Fibroblast of skin of right quadriceps (primary cell): ENCODE measurements at places on chromosomes 2 and 18.

DNA sequence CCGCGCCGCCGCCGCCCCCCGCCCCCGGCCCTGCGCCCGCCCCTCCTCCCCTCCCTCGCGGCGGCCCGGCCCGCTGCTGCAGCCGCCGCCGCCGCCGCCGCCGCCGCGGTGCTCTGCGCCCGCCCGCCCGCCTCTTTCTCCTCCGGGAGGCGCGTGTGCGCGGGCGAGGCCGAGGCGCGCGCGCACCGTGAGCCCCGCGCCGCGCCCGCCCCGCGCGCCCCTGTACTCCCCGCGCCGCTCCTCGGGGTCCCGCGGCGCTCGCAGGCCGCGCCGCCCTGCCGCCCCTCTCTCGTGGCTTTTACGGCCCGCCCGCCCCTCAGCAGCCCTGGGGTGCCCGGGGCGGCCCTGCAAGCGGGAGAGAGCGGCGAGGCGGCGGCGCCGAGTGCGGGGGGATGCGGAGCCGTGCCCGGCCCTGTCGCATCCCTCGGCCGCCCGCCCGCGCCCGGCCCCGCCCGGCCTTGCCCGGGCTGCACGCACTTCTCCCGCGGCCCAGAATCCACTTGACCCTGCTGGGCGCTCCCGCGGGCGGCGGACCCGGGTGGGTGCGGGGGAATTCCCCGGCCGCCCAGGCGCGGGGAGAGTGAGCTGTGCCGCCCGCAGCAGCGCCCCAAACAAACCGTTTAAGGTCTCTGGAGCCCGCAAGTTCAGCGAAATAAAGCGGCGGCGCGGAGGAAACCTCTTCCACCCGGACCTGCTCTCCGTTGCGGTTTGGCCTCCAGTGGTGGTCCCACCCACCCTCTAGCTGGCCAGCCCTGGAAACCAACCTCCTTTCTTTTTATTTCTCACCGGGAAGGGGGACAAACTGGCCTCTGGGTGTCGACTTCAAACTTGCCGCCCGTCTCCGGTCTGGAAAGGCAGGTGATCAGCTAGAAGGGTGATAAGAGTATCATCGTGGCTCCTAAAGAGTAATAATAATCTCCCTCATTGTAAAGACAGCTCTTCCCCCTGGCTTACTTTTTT is 37.4 kb downstream of the AFF3 start:
- DNase-seq = peak; percentile 34

GRCh38 chr2:56335101-56335500 is 151.3 kb downstream of the CCDC85A start:
- peak; percentile 21 for DNase-seq

GRCh38 chr2:33477473-33478468 is 1.3 kb downstream of the RASGRP3 start:
- DNase-seq = no peak

- peak; percentile 48 for DNase-seq
These were observed 1.7 kb upstream of the GATA6 start for GRCh38 chr18:22167471-22168241.

DNA sequence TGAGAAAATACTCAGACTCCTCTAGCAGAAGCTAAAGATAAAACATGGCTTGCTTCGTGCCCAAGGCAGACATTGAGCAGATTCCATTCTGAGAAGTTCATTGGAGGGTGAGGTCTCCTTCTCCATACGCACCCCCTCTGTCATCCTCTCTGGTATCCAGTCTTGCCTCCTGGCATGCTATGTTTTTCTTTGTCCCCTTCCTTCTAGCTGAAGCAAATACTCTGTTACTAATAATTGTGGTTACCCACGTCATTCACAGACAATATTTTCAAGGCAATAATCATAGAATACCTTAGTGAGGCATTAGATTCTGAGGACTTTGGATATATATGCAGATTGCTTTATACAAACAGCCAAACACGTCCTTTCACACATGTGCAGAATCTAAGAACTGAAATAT is 66.2 kb upstream of the KLF7 start:
- peak; percentile 94 for DNase-seq

GRCh38 chr2:234463626-234464290 is 33.1 kb downstream of the ARL4C start:
- no peak for DNase-seq

DNA sequence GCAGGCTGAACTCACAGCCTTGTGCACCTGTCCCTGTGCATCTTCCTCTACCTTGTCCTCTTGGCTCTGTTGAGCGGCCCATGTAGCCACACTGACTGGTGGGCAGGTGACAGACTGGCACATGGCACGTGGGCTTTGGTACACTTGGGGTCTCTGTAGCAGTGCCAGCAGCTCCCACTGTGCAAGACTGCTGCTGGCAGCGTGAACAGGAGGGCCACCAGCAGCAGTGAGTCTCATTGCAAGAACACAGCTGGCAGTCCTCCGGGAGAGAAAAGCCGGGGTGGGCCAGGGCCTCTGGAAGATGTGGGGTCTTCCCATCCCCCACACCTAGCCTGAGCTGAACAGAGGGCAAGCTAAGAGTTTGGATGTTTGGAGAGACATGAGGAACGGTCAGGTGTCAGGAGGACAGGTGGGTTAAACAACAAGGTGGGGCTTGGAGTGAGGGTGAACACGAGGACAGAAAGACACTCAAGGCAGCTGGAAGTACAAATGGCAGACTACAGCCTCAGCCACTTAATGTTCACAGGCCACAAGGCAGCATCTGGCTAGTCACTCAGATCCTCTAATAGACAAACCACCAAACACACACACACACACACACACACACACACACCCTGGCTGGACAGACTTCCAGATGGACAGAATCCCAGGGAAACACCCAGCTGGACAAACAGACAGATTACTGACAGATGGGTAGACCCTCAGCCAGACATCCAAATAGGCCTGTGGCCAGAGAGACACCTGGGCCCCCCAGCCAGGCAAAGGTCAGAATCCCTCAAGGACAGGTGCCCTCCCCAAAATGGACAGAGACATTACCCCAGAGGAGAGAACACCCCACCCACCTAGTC is 2.3 kb upstream of the PTPN18 start:
- DNase-seq = no peak

- no peak for DNase-seq
These were observed 93.5 kb downstream of the FAM124B start for GRCh38 chr2:224308272-224308911.

DNA sequence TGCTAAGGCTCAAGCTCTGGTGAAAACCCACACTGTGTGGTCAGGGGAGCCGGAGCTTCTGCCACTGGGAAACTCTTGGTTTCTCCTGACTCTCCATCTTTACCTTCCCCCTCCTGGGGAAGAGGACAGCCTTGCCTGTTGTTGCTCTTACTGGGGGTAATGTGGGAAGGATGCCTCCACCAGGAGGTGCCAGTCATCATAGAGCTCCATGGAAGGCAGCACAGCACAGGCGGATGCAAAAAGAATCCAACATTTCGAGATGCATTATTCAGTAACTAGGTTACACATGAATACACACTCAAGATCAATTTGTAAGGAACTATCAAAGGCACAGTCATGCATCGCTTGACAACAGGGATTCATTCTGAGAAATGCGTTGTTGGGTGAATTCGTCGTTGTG is 322.6 kb downstream of the AFF3 start:
- no peak for DNase-seq

- DNase-seq = no peak
These were observed 804.5 kb downstream of the TDRD15 start for GRCh38 chr2:21928292-21928691.

DNA sequence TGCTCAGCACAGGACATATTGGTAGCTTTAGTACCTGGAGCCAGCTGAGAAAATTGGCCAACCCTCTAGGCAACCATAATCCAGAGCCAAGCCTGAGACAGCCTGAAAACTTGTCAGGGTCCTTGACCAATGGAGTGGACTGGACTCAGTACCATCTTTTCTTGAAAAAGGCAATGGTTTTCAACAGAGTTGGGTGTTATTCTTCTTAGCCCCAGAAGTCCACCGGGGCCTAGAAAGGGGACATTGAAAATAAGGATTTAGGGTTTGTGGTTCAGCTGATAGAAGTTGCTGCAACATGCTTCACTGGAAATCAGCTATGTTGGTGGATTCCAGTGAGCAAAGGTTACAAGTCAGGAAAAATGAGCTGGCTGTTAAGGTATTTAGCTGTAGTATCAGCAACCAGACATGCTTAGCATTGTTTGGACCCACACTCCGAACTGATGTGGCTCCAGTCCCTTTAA is 22.1 kb upstream of the CNOT11 start:
- DNase-seq = no peak

- peak; percentile 78 for DNase-seq
These were observed 66.3 kb upstream of the GLI2 start for GRCh38 chr2:120669121-120669952.

GRCh38 chr2:98333922-98334321 is 12.3 kb upstream of the CNGA3 start:
- peak; percentile 36 for DNase-seq

GRCh38 chr18:12637901-12638643 is 19.8 kb downstream of the SPIRE1 start:
- peak; percentile 77 for DNase-seq

- DNase-seq = no peak
These were observed 11.8 kb downstream of the SLC3A1 start for GRCh38 chr2:44286884-44287638.

DNA sequence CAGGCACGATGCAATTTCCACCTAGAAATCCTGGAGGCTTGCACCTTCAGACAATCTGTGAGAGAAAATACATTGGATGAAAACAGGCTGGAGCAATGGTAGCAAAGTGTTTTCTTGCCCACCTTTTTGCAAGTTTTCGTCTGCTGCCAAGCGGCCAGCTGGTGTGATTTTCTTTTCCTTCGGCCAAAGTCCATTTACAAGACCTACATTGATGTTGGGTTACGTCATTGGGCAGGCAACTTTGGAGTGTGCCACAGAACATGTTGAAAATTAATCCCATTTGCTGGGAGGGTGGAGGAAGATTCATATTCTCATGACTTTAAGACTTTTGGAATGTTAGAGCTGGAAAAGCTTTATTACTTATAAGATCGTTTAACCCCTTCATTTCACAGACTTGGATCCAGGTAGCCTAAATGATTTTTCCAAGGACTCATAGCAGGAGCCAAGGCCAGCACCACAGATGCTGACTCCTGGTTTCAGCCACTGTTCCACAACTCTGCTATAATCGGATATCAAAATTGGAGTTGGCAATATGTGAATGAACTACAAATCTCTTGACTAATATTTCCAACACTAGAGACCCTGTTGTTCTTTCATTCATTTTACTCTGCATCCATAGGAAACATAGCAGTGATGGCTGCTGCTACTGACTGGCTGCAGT is 352.1 kb downstream of the RND3 start:
- no peak for DNase-seq

DNA sequence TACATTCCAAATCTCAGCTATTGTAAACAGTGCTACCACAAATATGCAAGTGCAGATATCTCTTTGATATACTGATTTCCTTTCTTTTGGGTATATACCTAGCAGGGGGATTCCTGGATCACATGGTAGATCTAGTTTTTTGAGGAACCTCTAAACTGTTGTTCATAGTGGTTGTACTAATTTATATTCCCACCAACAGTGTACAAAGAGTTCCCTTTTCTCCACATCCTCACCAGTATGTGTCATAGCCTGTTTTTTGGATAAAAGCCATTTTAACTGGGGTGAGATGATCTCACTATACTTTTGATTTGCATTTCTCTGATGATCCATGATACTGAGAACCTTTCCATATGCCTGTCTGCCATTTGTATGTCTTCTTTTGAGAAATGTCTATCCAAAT is 6.3 kb upstream of the CCNT2 start:
- DNase-seq = peak; percentile 43

GRCh38 chr2:237278568-237278967 is 135.4 kb downstream of the COL6A3 start:
- DNase-seq = peak; percentile 91

DNA sequence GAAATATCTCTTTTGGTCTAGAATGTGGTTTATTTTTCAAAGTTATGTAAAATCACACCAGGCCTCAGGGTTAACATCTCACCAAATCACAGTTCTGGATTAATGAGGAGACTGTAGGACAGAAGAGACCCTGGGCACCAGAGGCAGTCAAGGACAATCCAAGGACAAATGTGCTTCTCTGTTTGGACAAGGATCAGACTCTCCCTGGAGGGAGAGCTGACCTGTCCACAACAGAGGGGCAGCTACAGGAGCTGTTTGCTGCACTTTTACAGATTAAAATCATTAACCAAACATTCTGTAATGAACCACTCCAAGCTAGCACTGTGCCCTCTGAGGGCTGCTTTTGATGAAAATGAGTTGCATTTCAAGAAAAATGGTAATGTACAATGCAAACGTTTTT is 690.6 kb upstream of the SLC8A1 start:
- no peak for DNase-seq

- peak; percentile 25 for DNase-seq
These were observed 76.9 kb upstream of the GCFC2 start for GRCh38 chr2:75787532-75788132.

DNA sequence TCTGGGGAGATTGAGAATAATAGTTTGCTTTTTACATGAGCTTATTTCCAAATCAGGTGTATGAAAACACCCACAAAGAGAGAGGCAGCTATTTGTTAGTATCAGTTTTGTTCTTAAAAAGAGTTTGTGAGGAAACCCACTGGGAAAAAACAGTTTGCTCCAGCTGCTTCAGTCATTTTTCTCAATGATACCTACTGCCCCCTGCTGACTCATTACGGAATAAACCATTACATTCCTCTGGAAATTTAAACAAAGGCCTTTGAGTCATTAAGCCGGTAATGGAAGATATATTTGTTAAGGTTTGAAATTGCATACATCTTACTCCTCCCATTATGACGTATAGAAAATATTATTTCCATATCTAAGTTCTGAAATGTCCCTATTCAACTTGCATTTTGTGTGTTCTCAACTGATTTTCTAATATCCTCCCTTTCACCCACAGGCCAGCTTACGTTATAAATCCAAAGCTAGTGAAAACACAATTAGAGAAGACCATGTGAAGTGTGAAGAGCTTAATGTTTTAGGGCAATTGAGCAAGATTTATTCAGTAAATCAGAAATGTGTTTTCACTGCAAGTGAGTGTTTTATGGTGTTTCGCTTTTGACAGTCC is 761.6 kb downstream of the DSC3 start:
- DNase-seq = peak; percentile 53

DNA sequence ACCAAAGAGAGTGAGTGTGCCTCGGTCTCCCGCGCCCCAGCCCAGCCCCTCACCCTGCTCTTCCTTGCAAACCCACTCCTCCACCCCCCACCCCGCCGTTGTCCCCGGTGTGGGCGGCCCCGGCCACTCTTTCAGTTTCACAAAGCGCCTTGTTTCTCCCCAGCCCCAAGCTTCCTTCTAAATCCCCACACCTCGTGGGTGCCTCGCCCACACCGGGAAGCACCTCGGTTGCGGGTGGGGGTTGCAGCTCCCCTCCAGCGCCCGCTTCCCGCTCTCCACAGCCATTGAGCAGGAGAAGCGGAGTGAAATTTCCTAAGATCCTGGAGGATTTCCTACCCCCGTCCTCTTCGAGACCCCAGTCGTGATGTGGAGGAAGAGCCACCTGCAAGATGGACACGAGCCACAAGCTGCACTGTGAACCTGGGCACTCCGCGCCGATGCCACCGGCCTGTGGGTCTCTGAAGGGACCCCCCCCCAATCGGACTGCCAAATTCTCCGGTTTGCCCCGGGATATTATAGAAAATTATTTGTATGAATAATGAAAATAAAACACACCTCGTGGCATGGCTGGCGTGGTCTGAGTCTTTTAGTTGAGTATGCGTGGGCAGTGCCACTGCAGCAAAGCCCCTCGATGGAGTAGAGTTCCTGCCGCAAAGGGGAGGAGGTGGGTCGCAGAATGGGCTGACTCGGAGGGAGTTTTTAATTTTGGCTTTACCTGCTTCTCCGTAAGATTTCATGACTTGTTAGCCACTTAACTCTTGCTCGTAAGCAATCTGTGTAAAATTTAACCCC is 848 bp downstream of the TMSB10 start:
- DNase-seq = no peak
